ENCODE measurements at places on chromosomes 4 and X.

GRCh38 chr4:106603471-106603870 lies 234.9 kb upstream of the GIMD1 start:
- DNase-seq = no peak

DNA sequence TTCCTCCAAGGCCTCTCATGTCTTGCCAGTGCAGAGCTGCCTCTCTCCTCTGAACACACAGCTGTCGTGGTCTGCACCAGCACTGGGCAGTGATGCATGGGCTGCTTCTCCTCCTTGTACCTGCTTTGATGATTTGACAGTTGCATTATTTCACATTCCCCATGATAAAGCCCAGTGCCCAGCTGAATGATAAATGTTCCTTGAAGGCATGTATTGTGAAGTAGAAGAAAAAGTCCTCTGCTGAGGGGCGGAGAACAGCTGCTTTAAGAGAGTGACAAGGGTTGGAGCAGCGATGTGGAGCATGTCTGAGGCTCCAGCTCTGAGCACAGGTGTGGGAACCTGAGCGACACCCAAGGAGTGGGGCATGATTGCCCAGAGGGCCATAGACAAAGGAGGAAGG lies 21.1 kb upstream of the TRIM2 start:
- DNase-seq = no peak

DNA sequence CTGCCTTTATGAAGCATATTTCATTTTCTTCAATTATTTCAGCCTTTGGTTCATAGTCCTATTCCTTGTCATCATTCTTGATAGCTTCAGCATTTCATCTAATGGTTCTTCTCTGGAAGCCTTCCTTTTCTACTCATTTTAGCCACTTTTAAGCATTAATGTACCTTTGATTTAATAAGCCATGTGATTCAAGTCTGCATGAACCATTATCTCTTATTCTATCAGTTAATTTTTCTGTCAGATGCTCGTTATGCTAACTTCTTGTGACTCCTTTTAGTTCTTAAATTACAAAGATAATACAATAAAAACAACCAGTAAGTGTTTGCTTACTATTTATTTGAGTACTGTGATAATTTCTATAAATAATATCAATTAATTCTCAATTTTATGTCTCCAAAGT lies 210.1 kb upstream of the MAB21L2 start:
- no peak for DNase-seq

- DNase-seq = no peak
These were observed 158.8 kb upstream of the PJA1 start for GRCh38 chrX:69323786-69324720.

- no peak for DNase-seq
These were observed 3.4 kb upstream of the CYBB start for GRCh38 chrX:37776283-37776986.

DNA sequence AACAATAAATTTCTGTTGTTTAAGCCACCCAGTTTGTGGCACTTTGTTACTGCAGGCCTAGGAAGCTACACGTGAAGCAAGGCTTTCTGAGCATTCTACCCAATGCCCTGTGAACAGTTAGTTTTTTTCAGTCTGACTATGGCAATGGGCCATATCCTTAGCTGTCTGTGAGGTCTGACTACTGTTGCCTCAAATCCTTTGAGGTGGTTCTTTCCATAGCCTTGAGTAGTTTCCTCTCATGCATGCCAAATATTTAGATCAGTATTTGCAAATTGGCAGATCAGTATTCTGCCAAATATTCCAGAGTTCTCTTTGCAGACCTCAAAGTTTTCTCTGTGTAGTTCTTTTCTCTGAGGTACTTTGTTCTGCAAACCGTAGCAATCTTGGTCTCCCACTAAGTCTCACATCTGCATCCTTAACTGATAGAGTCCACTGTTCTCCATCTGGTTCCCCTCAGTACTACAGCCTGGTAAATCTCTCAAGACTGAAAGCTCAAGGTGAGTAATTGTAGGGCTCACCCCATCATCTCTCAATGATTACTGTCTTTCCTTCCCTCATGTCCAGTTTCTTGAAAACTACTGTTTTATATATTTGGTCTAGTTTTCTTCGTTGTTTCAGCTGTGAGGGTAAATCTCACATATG lies 984.9 kb upstream of the INTU start:
- DNase-seq = peak; percentile 54

- DNase-seq = no peak
These were observed 2.9 kb upstream of the LEF1 start for GRCh38 chr4:108171339-108172230.

- DNase-seq = no peak
These were observed 357.5 kb downstream of the RAPGEF2 start for GRCh38 chr4:159460371-159460770.

GRCh38 chr4:26822546-26822945 lies 38.1 kb upstream of the STIM2 start:
- DNase-seq = no peak

DNA sequence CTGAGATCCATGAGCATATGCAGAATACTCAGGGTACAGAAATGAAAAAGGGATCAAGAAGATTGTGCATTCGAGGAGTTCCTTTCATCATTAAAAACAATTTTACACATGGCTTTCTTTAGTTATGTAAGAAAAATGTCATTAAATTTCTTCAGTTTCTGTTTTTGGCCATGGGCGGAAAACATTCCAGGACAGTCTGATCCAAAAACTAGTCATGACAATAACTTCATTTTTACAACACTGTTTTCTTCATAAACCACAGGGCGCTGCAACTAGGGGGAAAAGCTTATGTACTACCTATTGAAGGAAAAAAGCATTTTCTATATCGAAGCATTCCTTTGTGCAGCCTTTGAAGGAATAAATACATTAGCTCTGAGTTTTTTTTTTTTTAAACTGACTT lies 28.2 kb downstream of the IL13RA1 start:
- no peak for DNase-seq

GRCh38 chrX:130810561-130810960 lies 92.4 kb downstream of the ENOX2 start:
- DNase-seq = no peak

DNA sequence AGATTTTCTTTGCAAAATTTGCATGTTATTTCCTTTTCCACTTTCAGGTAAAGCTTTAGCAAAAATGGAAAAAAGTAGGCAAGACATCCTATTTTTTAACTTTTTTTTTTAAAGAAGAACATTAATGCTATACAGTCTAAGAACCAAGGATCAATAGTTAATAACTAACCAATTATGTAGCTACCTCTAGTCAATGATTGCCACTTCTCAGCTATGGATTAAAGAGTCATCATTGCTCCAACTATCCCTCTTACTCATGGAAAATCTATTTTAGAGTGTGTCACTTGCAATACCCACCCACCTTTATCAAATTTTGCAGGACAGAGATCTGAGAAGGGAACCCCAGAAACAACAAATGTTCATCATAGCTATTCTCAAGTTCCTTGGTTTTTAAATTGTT lies 223.1 kb downstream of the ANK2 start:
- no peak for DNase-seq

- DNase-seq = no peak
These were observed 125.4 kb upstream of the ZCCHC13 start for GRCh38 chrX:74178536-74178935.

DNA sequence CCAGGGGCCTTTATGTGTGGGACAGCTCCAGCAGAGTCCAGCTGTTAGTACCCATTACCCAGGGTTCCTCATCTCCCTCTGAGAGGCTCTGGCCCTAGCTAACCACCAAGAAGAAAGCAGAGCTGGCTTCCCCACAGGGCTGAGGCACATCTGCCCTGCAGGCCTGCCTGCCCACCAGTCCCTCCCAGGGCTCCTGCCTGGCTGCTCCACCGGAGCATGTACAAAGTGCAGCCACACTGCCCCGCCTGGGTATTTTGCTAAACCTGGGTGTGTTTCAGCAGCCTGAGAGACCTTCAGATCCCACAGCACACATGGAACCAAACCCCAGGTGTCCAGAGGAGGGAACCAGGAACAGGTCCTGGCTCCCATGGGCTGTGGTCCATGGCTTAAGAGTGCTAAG lies 500.4 kb upstream of the KLHL4 start:
- DNase-seq = no peak

DNA sequence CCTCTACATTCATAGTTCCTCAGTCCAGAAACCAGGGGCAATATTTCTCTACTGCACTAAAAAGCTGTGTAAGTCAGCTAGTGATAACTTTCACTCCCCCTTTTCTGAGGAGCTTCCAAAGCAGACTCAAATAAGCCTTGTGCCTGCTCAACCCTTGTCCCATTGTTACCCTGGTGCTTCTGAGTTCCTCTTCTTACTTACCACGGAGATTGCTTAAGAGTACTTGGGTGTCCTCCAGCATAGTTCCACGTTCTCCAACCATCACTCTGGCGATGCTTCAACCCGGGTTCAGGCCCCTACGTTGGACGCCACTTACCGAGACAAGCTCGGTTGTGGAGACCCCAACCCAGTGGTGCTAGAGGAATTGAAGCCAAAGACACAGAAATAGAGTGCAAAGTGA lies 71.6 kb downstream of the ADAM29 start:
- DNase-seq = no peak

- no peak for DNase-seq
These were observed 115.9 kb upstream of the TEX13D start for GRCh38 chrX:124216396-124217115.

DNA sequence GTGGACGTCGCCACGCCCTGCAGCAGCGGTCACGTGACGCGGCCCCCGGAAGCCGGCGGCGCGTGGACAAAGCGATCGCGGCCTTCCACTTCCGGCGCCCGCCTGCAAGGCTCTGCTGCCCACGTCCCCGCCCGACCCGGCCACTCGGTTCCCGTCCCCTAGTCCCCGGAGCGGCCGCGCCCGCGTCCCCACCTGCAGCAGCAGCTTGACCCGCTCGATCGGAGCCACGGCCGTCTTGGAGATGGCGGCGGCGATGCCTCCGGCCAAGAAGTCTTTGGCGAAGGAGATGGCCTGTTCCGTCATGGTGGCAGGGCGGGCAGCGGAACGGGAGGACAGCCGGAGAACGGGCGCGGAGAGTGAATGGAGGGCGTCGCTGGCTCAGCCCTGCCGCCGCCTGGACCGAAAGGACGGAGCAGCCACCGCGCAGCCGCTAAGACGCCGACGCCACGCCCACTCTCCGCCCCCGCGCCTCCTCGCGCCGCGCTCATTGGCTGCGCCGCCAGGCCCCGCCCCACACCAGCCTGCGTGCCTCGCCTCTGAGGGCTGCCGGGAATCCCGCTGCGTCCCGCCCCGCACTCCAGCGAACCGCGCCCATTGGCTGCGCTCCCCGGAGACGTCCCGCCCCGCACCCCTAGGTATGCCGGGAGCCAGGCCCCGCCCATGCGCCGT lies at the start of gene SLC25A6:
Gene SLC25A6 (minus strand): TSS at position 407 of the 669 bp plus-strand sequence. CDS start 104 bp downstream, at position 303.
- DNase-seq = peak; percentile 94

- DNase-seq = no peak
These were observed 160.4 kb downstream of the PAPSS1 start for GRCh38 chr4:107559653-107560052.

GRCh38 chr4:38884254-38884653 lies 16.6 kb downstream of the FAM114A1 start:
- no peak for DNase-seq

DNA sequence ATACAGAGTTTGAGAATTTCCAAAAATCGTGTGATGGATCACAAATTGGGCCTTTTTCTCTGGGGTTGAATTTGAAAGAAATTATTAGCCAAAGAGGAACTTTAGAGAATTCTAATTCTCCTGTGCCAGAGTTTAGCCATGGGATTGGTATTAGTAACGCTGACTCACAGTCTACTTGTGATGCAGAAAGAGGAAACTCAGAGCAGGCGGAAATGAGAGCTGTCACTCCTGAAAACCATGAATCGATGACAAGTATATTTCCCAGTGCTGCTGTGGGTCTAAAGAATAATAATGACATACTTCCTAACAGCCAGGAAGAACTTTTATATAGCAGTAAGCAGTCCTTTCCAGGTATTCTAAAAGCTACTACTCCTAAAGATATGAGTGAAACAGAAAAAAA lies 64.9 kb downstream of the N4BP2 start:
- peak; percentile 17 for DNase-seq

DNA sequence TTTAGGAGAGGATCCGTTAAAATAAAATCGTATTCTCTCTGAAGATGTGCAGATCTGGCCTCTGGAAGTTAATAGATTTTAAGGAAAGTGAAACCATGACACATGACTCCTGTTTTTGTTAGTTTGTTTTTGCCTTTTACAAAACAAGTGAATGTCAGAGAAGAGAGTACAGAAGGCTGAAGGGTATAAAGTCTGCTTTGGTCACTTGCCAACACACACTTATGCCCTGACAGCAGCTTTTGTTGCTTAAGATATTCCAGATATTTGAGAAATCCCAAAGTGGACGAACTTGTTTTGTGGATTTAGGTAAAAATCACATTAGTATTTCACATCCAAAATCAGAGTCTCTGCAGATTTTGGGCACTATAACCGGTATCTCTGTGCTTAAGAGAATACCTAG lies 192.4 kb upstream of the RASGEF1B start:
- DNase-seq = no peak

DNA sequence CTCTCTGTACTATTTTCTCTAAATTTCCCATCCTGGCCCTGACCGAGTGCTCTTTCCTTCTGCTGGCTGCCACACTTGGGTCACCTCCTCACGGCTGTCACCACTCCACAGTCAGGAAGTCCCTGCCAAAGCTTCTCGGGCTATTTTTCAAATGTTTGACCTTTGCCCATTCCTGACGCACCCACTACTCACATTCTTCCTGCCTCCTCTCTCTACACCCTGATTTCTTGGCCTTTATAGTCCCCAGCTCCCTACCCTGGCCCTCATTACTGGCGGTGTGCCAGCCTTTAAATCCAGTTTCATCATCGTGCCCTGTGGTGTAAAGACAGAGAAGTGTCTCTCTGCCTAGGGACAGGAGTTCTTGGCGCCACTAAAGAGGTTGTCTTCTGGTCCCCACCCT lies 46.4 kb upstream of the GATB start:
- no peak for DNase-seq

GRCh38 chr4:114100288-114101031 lies 121.0 kb upstream of the ARSJ start:
- no peak for DNase-seq

GRCh38 chr4:154314248-154314647 lies 177.4 kb downstream of the DCHS2 start:
- peak; percentile 17 for DNase-seq

- DNase-seq = no peak
These were observed 328.5 kb upstream of the FGF16 start for GRCh38 chrX:77118686-77119085.

GRCh38 chr4:142201041-142201440 lies 564.7 kb downstream of the IL15 start:
- no peak for DNase-seq

DNA sequence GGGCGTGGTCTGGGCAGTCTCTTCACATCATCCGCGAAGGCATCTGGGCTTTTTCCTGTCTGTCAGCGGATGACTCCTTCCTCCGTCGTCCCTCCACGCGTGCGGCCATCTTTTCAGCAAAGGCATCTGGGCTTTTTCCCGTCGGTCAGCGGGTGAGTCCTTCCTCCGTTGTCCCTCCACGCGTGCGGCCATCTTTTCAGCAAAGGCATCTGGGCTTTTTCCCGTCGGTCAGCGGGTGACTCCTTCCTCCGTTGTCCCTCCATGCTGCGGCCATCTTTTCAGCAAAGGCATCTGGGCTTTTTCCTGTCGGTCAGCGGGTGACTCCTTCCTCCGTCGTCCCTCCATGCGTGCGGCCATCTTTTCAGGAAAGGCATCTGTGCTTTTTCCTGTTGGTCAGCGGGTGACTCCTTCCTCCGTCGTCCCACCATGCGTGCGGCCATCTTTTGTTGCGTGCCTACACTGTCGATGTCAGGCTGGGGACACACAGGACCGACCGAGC lies 12.3 kb upstream of the TMEM271 start:
- DNase-seq = no peak

GRCh38 chr4:170087163-170087700 lies 2.5 kb downstream of the AADAT start:
- no peak for DNase-seq

- DNase-seq = peak; percentile 69
These were observed 32.0 kb downstream of the ENOPH1 start for GRCh38 chr4:82462415-82462831.
